NCI-H2081 treated with DMSO at 0.1 percent for 48 hours (cell line): ENCODE measurements at places on chromosomes 6 and 20.

DNA sequence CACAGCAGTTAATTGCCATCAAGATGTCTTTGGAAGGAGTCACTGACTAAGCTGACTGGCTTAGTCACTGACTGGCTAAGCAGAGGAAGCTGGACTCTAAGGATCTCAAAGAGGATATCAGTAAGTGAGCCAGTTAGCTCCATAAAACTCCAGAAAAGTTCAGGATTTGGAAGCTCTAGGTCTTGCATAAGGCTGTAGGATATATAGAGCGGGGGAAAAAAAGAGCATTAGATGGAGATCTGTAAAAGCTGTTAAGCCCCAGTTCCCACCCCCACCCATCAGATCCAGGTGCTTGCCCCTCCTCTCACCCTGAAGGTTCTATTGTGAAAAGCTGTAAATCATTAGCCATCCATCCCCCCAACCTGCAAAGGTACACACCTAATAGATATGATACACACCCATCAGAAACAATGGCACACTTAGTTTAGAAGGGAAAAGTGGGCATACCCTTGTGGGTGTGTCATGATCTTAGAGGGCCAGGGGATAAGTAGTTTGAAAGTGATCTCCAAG lies 32.2 kb downstream of the CARMIL1 start:
- no peak for DNase-seq

DNA sequence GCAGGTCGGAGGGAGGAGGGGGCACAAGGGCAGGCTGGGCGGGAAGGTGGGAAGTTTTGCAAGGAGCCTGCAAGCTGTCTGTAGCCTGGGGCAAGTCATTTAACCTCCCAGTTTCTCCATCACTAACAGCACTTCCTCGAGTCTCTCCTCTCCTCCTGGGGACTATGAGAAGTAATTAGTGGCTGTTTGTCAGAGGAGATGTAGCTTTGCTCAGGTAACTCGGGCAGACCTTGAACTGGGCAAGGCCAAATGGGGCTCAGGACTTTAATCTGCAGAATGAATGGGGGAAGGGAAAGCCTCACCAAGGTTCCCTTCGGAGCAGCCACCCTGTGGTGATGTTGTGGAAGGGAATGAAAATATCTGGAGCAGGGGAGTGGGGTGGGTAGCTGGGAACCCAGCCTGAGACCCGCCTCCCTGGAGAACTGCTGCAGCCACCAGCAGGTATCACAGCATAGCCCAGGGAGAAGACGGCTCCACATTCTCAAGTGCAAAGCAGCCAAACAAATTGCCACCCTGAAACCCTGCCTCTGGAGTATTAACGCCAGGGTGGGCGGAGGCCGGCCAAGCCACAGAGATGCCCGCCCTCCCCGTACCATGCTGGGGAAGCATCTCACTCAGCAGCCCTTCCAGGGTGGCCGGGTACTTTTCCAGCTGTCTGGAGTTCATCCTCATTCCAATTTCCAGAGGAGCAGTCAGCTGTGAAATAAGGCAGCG lies 6.1 kb upstream of the LEMD2 start:
- DNase-seq = no peak

DNA sequence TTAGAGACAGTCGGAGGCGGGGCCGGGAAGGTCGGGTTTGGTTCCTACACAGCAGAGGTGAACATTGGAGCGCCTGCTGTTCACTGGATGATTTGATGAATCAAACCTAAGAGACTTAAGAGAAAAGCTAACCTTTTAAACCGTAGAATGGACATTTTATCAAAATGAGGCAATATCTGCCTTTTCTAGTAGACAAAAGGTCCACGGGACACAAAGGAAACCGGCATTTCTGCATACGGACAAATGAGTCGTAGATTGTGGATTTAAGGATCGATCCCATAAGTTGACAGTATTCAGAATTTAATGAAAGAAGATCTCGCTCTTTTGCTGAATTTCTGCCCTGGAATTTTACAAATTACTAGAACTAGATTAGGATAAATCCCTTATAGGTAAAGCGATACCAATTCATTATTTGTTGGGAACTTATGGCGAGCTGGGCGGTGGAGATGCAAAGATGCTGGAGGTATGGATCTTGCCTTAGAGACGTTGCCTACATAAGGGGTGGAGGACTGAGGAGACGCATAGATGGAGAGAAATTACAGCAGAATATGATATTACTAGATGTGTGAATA lies 400 bp downstream of the PAK1IP1 start:
- DNase-seq = no peak

- DNase-seq = no peak
Observed at GRCh38 chr6:113127786-113128419, 729.2 kb upstream of the MARCKS start.

GRCh38 chr6:43250992-43251373 lies 7.7 kb downstream of the TTBK1 start:
- DNase-seq = no peak

DNA sequence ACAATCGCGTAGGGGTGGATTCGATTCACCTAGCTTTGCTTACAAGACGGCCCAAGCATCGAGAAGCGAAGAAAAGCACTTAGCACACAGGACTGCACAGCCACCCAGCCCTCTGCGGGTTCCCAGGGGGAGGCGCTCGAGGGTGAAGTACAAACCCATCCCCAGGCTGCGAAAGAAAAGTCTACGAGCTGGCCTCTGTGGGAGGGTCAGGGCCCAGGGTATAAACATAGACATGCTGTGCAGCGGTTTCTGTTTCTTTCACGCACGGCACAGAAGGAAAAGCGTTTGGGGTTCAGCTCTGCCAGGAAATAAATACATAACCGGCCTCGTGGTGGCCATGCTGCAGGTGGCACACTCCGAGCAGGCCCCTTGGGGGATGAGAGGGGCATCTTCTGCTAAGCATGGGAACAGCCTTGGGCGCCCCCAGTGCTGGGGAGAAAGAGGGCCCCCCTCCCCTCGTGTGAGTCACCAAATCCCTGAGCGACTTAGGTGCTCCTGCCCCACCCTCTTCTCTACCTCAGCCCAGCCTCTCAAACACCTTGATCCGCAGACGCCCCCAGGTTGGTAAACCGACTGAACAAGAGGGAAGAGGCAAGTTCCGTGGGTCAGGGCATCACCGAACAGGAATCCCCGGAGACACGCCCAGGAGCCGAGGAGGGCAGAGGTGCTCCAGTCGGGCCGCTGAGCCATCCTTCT lies 91.6 kb upstream of the RIPOR2 start:
- no peak for DNase-seq

GRCh38 chr20:54208548-54209176 lies 775 bp downstream of the PFDN4 start:
- no peak for DNase-seq

DNA sequence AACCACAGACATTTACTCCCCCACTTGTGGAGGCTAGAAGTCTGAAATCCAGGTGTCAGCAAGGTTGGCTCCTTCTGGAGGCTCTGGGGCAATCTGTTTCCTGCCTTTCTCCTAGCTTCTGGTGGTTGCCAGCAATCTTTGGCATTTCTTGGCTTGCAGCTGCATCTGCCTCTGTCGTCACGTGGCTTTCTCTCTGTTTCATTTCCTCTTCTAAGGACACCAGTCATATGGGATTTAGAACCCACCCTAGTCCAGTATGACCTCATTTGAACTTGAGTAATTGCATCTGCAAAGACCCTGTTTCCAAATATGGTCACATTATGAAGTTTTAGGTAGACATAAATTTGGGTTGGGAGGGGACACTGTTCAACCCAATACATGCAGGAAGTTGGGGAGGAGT lies 56.2 kb upstream of the EPB41L1 start:
- DNase-seq = no peak

DNA sequence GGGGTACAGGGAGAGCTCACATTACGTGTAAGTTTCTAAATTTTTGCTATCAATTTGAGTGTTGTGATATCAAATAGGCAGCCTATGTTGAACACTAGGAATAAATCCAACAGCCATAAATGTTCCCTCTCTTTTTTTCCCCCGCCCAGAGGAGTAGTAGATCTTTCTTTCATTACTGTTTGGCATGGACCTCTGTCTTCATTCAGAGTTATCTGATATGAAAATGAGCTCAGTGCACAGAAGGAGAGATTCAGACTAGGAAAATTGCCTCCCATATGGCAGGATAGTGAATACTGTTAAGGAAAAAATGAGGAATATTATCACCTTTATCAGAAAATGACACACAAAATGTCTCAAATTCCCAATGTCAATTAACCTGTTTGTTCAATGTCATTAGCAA lies 110.0 kb upstream of the EYS start:
- no peak for DNase-seq

DNA sequence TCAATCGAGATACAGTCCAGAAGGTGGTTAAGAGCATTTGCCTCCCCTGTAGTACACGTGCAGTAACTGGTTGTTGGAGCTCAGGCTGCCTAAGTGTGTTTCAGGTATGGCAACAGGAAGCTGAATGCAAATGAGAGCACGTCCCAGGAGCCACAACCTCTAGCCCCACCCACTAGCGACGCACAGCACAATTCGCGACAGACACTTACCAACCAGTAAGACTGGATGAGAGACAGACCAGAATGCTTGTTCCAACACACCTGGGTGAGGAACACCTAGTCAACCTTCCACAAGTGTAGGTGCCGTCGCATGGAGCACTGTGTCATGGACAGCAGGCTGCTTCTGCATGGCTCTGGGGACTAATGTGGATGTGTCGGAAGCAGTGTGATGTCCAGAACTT lies 7.2 kb upstream of the SERPINB1 start:
- no peak for DNase-seq

- DNase-seq = no peak
Observed at GRCh38 chr6:41306187-41306854, 19.8 kb upstream of the TREM1 start.

GRCh38 chr6:157756708-157757429 lies 66.2 kb upstream of the SNX9 start:
- DNase-seq = no peak

GRCh38 chr20:19885939-19886660 lies 128.0 kb downstream of the RIN2 start:
- DNase-seq = no peak

- no peak for DNase-seq
Observed at GRCh38 chr20:48035961-48036731, 250.9 kb upstream of the SULF2 start.
